ENCODE measurements at places on chromosomes 4 and X. TPM values are rescaled to one million over a fixed set of nuclear protein-coding genes. Genes with fewer than 3 reads are reported as not detected.
A peak's percentile ranks its signal among the peaks of the same experiment; 100 is the strongest.

DNA sequence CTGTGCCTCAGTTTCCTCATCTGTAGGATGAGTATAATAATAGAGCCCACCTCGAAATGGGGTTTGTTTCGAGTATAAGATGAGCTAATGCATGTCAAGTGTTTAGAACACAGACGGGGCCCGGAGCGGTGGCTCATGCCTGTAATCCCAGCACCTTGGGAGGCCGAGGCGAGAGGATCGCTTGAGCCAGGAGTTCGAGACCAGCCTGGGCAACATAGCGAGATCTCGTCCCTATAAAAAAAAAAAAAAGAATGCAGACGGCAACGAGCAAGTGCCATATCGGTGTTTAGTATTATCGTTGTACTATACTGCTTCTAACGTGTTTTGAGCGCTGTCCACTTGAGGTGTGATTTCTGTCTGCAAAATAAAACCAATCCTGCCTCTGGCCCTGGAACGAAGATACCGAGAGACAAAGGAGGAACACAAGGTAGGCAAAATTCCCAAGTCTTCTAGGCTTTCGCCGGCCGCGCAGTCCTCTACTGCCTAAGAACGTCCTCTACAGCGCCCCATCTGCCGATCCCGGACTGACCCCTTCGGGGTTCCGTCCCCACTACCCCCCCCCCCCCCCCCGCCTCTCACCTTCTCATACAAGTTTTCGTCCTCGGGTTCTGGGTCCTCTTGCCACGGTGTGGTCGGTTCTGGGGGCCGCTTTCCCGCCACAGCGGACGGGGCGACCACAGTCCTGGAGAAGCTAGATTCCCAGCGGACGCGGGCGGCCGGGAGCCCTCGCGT, 442 bp downstream of the NDUFB11 start:
- H3K4me1 ChIP-seq, result peaks cover 20% of the 10 kb centered on the region
- H3K27ac ChIP-seq, result peak overlapping the region; percentile 98
- DNase-seq, result no peak
- H3K4me3 ChIP-seq, result peak overlapping the region; percentile 76

- H3K27me3 ChIP-seq, result no peaks in the 10 kb centered on the region
- no peak for DNase-seq
- no peaks in the 10 kb centered on the region for H3K36me3 ChIP-seq
- no peak overlapping the region for H3K4me3 ChIP-seq
These were observed 797.9 kb upstream of the INTU start for GRCh38 chr4:126834854-126835253.

DNA sequence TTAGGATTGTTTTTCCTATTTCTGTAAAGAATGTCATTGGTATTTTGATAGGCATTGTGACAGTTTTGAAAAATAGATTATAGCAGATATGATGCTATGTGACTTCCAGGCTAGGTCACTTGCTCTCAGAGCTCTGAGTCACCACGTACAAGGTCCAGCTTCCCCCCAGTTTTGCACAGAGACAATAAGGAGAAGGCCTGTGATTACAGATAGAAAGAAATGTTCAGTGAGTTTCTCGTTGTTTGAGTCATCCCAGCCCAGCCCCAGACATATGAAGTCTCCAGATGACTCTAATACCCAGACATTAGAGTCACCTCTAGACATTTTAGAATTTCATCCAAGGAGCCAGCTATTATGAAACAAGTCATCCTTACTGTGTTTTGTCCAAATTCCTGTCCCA, 57.2 kb downstream of the MFAP3L start:
- no peak for DNase-seq
- H3K27me3 ChIP-seq, result no peaks in the 10 kb centered on the region
- no peaks in the 10 kb centered on the region for H3K4me1 ChIP-seq
- no peak overlapping the region for H3K4me3 ChIP-seq

DNA sequence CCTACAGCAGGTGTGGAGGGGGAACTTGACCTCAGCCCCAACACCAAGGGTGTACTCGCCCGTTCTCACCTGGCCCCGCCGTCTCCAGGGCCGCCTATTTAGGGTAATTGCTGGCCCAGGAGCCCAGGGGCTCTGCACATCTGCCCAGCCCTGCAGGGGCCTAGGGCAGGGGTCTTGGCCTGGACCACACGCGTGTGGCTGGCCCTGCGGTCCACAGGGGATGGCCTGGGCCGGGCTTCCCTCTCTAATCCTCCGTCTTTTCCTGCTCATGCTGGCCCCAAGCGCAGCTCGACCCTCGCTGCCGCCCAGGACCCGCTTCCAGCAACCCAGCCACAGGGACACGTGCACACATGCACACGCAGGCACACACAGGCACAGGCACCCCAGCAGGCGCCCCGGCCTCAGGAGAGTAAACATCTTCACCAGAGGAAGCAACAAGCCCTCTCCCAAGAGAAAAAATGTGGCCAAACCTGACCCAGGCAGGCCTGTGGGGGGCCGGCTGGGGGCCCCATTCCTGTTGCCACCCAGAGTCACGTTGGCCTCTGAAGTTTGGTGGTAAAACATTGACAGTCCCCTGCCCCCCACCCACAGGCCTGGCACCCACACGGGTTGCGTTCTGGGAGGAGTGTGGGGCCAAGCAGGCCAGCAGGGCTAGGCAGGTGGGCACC, 24.6 kb upstream of the FGFR3 start:
- peak overlapping the region; percentile 83 for H3K27ac ChIP-seq
- DNase-seq, result peak; percentile 35
- no peaks in the 10 kb centered on the region for H3K36me3 ChIP-seq
- peaks cover 86% of the 10 kb centered on the region for H3K4me1 ChIP-seq
- no peaks in the 10 kb centered on the region for H3K27me3 ChIP-seq

The MTMR1 gene
- 11.3 TPM for total RNA-seq

The ACSL1 gene
- total RNA-seq, result 29.8 TPM

- H3K36me3 ChIP-seq, result no peaks in the 10 kb centered on the region
- no peak overlapping the region for H3K27ac ChIP-seq
- H3K4me3 ChIP-seq, result no peak overlapping the region
- DNase-seq, result no peak
- H3K4me1 ChIP-seq, result no peaks in the 10 kb centered on the region
- no peaks in the 10 kb centered on the region for H3K27me3 ChIP-seq
These were observed 14.9 kb upstream of the MAB21L2 start for GRCh38 chr4:150567070-150567469.

- no peaks in the 10 kb centered on the region for H3K27me3 ChIP-seq
- no peak overlapping the region for H3K4me3 ChIP-seq
- no peaks in the 10 kb centered on the region for H3K4me1 ChIP-seq
- DNase-seq, result no peak
- no peak overlapping the region for H3K27ac ChIP-seq
These were observed 192.7 kb upstream of the STS start for GRCh38 chrX:6954836-6955235.

DNA sequence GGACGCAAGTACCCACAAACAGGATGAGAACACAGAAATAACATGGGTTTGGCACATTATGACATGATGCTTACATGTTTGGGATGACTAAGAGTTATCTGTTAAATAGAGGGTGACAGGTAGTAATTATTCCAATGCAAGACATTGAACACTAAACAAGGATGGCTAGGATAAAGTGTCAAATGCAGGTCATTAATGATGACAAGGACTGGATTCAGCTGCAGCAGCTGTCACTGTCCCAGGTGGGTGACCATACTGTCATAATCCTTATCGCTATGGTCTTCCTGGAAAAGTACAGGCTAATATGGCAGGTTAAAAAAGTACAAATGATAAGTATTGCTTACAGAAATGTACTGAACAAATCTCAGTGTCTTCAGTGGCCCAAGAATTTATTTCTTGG, 123.9 kb downstream of the ANTXR2 start:
- DNase-seq, result no peak
- no peaks in the 10 kb centered on the region for H3K27me3 ChIP-seq
- no peak overlapping the region for H3K27ac ChIP-seq
- H3K4me3 ChIP-seq, result no peak overlapping the region
- no peaks in the 10 kb centered on the region for H3K4me1 ChIP-seq

- H3K27me3 ChIP-seq, result peaks cover 2% of the 10 kb centered on the region
- DNase-seq, result no peak
- H3K4me1 ChIP-seq, result peaks cover 66% of the 10 kb centered on the region
- peak overlapping the region; percentile 61 for H3K4me3 ChIP-seq
- no peaks in the 10 kb centered on the region for H3K36me3 ChIP-seq
- H3K27ac ChIP-seq, result peak overlapping the region; percentile 55
These were observed 18.7 kb downstream of the NAT8L start for GRCh38 chr4:2077537-2078460.

- H3K4me1 ChIP-seq, result no peaks in the 10 kb centered on the region
- DNase-seq, result no peak
- H3K36me3 ChIP-seq, result no peaks in the 10 kb centered on the region
- no peak overlapping the region for H3K4me3 ChIP-seq
- H3K27ac ChIP-seq, result no peak overlapping the region
These were observed 185.6 kb upstream of the SFRP2 start for GRCh38 chr4:153974452-153974851.

- no peak overlapping the region for H3K27ac ChIP-seq
- H3K36me3 ChIP-seq, result no peaks in the 10 kb centered on the region
- no peaks in the 10 kb centered on the region for H3K27me3 ChIP-seq
These were observed 90.3 kb upstream of the TEX13D start for GRCh38 chrX:124242131-124242530.

Data from HepG2 (cell line).